ENCODE measurements at places on chromosomes 6 and 20.

GRCh38 chr6:16491666-16492313, 253.4 kb downstream of the GMPR start:
- no peak for DNase-seq

DNA sequence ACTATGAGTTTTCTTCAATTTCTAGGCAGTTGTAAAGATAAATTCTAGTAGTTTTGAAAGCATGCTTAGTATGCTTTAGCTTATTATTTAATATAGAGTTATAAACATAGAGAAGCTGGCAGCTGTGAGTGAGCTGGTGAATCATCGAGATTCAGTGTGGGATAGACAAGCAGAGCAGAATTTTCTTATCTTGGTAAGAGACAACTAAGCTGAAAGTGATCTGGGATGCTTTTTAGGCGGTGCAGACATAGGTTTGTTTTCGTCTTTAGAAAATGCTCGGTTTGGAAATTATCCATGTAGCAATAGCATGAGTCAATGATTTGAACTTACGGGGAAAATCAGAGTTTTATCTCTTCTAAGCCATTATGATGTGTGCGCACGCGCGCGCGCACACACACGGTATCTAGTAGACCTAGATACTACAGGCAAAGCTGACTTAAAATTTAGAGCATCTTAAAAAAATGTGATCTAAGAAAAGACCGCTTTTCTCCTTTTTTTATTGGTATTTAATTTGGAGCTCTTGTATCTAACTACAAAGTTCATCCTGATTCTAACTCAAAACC, 128.3 kb upstream of the MAP3K7 start:
- no peak for DNase-seq

DNA sequence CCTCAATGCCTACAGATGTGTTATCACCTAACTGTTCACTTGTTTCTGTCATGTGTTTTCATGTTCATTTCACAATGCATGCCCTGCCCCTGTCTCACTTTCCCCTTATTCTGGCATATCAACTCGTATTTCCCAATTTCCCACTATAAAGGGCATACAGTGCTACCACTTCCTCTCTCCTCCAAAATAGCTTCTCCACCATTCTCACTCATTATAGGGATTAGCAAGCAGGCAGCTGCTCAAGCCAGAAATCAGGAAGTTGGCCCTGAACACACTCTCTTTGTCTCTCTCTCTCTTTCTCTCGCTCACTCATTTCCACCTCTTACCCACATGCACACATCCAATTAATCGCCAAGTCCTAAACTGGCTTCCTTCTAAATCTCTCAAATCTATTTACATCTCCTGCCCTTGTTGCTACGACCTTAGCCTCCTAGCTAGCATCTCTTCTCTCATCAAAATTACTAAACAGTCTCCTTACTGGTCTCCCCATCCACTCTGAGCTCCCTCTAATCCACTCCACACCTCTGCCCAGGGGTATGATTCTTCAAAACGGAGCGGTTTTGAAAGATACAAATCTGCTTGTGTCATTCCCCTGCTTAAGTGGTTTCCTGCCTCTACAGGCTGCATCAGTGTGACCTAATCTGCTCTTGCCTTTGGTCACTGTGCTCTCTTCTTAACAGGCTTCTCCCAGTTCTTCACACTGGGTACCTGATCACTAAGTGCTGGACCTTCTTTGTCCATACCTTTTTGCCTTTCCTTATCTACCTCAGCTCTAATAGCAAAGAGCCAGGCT, 196.2 kb downstream of the BTBD9 start:
- DNase-seq: no peak

GRCh38 chr6:82744286-82745015, 321.2 kb downstream of the UBE3D start:
- no peak for DNase-seq

DNA sequence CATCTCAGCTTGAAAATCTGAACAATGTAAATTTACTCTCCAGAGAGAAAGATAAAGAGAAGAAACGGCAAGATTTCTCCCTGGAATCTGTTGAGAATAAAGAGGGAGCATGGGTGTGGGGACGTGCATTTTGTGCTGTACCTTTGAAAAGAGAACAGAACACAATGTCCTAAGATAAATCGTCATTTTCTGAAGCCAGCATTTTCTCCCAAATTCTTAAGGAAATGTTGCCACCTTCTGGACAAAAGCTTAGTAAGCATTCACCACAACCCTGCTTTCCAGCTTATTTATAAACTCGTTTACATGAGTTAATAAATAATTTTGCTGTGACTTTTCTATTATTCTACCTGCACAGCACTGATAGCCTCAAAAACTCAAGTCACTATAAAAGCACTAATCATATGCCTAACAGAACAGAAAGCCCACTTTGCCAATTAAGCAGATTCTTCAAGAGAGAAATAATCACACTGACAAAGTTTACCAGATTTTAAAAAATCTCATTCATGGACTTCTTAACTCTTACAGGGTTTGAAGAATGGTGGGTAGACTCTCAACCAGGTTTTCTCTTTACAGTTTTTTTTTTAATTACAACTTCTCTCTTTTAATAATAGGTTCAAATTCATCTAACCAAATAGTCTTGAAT, 155.8 kb downstream of the MBOAT1 start:
- no peak for DNase-seq

- no peak for DNase-seq
Observed at GRCh38 chr6:51678274-51678673, 409.1 kb downstream of the PKHD1 start.

DNA sequence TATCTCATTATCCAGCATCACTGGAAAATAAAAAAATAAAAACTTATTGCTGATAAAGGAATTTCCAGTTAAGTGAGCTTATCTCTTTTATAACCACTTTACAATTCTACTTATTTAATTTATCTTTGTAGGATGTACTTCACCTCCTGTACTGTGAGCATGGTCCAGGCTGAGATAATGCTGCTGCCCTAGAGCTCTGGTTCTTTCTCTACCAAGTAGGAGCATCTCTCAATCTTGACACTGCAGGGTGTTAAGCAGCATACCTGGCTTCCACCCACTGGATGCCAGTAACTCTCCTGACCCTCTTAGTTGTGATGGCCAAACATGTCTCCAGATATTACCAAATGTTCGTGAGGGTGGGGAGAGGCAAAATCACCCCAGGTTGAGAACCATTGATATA, 454.5 kb downstream of the ADGRB3 start:
- no peak for DNase-seq

- DNase-seq: no peak
Observed at GRCh38 chr6:23659125-23659524, 466.9 kb upstream of the NRSN1 start.

- no peak for DNase-seq
Observed at GRCh38 chr20:12869669-12870068, 139.1 kb upstream of the SPTLC3 start.

DNA sequence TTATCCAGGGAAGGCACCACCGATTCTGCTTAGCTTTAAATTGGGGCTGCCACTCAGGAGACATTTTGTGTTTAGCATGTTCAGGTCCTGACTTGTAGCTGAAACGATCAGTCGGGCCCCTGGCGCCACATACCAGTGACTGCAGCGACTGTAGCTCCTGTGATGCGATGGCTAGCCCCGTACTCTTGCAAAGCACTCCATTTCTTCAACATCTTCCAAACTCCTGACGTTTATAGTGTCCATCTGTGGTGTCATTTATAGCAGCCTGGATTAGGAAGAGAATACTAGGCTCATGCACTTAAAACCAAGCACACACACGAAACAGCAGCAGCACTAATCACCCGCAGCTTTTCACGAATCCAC, 13.0 kb downstream of the POU3F2 start:
- DNase-seq: no peak

GRCh38 chr6:34748757-34749156, 8.5 kb upstream of the SNRPC start:
- no peak for DNase-seq

GRCh38 chr6:642805-643204, 14.1 kb downstream of the HUS1B start:
- DNase-seq: no peak

GRCh38 chr6:1702580-1703051, 92.9 kb downstream of the FOXC1 start:
- no peak for DNase-seq

DNA sequence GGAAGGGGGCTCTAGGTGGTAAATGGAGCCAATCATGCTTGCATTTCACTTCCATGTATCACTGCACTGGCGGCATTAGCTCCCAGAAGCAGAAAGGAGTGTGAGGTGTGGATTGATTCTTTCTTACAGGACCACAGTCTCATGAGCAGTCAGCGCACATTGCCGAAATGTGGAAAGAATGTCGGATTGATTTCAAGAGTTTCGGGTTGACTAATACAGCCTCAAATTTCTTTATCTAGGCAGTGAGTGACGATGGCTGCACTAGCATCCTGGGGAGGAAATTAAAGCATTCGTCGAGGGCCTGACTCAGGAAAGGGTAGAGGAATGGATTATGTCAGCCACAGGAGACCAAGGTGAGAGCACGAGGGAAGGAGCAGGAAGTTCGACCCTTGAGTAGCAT, 222.8 kb upstream of the CDYL start:
- DNase-seq: no peak

DNA sequence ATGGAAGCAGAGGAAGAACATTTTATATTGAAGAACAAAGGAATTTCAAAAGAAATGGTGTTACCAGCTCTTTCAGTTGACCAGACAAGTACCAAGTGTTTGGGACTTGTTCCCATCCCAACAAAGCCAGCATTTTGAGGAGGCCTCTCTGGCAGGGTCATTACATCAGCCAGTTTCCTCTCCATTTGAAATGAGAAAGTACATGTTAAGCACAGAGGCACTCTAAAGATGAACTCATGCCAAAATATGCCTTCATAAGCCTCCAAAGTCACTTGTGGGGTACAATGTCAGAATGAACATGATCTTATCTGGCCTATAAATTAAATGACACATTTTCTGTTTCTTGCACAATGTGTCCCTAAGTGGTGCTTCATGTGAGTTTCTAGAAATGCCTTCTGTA, 223.9 kb downstream of the PRL start:
- no peak for DNase-seq
